ENCODE measurements at places on chromosomes 7 and 10.

- no peak for DNase-seq
Observed at GRCh38 chr10:129372172-129372571, 94.9 kb upstream of the MGMT start.

DNA sequence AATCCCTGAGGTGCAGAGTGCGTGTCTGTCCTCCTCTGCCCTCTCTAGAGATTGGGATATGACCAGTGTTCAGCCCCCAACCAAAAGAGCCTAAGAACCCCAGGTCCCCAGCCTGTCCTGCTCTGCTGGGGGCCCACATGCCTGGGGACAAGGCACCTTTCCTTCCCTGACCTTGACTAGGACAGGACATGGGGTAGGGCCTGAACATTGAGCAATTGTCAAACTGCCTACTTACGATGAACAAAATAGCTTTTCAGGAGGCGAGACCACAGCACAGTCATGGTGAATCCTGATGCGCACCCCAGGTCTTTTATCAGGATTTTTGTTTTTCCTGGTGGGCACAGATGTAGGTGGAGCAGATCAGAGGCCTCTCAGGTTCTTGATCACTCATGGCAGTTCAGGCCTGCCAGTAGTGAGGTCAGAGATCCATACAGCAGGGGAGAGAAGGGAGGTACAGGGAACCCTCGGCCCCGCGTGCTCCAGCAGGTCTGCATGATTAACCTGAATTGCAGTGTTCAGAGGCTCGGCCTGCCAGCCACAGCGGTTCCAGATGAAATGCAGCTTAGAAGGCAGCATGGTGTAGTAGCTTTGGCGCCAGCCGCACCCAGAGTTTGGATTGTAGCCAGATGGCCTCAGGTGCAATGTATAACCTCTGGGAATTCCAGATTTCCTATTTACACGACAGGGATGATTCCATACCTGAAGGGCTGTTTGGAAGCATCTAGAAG is 191.3 kb downstream of the CUX1 start:
- DNase-seq, result no peak

DNA sequence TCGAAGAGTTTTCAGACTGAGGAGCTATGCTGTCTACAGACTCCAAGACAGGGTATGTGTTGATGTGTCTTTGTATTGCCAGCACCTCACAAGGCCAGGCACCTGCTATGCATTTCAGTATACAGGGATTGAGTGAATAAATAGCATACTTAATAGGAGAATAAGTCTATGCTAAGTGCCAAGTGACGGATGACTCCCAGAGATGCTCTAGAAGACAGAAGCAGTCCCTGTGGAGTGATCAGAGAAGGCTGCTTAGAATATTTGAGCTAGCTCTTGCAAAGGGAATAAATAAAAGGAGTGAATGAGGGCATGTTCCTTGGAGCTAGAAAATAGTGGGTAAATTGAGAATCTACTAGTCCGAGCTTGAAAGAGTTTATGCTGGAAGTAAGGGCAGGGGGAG is 346.4 kb downstream of the GATA3 start:
- no peak for DNase-seq

DNA sequence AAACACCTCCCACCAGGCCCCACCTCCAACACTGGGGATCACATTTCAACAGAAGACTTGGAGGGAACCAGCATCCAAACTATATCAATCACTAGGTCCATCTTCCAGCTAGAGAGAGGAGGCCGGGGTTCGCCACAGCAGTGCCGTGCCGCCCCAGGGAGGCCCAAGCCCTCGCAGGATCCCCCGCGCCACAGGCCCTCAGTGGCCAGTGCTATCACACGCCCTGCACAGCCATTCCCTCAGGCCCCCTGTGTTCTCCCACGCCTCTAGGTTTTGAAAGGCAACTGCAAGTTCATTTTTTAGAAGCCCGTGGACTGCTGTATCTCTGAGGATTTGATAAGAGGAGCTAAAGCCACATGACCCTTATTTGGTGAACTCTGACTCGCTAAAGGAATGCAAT is 136.4 kb downstream of the OAT start:
- DNase-seq, result no peak

- no peak for DNase-seq
Observed at GRCh38 chr7:76515999-76516443, 5.7 kb downstream of the UPK3B start.

DNA sequence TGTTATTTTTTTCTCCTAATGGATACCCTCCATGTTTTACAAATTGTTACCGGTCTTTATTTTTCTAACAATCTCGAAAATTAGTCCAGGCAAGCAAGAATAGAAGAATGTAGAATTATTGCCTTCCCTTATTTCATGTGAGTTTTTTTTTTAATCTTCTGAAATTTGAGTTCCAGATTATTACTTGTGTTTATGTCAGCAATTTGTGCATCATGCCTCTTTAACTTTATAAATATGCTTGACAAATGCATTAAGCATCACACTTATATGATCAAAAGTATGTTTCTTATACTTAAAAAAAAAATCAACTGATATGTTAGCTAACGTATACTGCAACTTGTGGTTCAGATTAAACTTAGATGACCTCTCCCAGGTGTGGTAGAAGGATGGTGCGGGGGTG is 242.7 kb upstream of the VSTM2A start:
- no peak for DNase-seq

DNA sequence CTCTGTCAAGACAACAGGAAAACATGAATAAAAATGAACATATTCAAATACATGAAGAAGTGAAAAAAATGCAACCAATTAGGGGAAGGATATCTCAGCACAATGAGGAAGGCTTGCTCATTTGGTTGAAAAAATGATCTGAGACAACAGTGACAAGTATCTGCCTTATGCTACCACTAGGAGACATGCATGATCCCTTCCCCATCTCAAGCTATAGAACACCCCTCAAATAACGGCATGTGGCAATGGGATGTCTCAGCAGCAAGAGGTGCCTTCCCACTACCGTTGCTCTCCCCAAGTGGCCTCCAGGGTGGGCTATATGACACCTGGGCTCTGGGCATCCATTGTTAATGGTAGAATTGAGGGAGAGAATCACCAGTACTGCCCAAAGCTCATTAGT is 98.1 kb upstream of the RSU1 start:
- DNase-seq, result no peak

DNA sequence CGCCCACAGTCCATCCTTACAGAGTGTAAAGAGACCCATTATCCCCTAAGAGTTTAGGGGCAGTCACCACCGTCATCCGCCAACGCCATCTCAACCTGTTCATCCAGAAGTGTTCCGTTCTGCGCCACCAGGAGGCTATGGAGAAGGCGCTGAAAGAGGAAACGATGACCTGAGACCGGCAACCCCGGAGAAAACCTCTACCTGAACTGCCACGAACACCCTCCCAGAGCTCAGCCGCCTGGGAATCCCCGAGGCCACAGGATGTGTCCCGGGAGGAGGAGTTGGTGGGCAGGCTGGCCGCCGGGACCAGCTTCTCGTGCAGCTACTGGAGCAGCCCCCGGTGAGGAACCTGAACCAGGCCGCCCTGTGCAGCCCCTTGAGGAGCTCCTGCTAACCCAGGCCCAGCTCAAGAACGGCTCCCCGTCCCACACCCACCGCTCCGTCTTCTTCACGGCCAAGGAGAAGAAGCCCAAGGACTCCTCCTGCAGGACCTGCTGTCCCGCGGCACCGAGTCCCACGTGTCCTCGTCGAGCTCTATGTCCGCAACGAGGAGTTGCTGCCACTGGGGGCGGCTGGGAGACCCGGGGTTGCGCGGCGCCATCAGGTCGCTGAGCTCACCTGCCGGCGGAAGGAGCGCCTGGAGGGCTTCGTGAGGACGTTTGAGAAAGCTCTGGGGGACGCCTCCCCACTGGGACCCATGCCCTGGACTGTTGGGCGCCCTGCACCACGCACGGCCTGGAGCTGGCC is 21.1 kb upstream of the LANCL2 start:
- DNase-seq, result no peak

GRCh38 chr10:126301701-126302475 is 86.4 kb downstream of the ADAM12 start:
- no peak for DNase-seq

GRCh38 chr10:71753091-71753959 is 20.0 kb downstream of the VSIR start:
- DNase-seq, result no peak

- DNase-seq, result no peak
Observed at GRCh38 chr7:47600199-47601118, 18.5 kb upstream of the TNS3 start.

DNA sequence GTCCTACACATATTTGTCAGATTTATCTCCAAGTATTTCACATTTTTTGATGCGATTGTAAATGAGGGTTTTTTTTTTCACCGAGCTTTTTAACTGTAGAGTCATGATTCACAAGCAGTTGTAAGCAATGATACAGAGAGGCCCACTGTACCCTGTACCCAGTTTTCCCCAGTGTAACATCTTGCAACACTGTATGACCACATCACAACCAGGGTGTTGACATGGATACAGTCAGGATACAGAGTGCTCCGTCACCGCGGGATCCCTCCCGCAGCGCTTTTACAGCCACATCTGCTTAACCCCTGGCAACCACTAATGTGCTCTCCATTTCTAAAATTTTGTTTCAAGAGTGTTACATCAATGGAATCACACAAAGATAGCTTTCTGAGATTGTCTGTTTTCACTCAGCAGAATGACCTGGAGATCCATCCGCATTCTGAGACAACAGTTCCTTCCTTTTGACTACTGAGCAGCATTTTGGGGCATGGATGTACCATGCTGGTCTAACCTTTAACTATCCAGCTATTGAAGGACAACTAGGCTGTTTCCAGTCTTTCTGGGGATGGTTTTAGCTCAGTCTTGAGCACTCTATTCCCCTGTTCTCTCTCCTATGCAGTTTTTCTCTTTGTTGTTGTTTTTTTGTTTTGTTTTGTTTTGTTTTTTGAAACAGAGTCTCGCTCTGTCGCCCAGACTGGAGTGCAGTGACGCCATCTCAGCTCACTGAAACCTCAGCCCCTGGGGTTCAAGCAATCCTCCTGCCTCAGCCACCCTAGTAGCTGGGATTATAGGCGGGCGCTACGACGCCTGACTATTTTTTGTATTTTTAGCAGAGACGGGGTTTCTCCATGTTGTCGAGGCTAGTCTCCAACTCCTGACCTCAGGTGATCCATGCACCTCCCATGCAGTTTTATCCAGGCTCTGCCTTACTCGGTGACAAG is 25.9 kb downstream of the GPRIN2 start:
- no peak for DNase-seq

DNA sequence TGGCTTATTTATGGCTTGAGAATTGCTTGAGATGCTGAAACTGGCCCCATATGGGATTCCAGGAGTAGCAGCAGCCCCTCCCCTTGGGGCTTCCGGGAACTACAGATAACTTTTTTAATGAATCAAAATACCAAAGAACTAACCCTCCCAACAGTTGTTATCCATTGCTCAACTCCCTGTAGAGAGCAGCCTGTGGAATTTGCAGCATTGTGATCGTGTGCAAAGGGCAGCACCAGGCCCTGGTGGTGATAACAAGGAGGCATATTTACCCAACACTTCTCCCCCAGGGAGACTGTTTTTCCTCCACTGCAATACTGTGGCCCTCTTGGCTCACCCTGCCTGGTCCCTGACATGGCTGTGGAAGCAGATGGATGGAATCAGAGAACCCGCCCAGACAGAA is 196.2 kb downstream of the PLXNA4 start:
- DNase-seq, result no peak

DNA sequence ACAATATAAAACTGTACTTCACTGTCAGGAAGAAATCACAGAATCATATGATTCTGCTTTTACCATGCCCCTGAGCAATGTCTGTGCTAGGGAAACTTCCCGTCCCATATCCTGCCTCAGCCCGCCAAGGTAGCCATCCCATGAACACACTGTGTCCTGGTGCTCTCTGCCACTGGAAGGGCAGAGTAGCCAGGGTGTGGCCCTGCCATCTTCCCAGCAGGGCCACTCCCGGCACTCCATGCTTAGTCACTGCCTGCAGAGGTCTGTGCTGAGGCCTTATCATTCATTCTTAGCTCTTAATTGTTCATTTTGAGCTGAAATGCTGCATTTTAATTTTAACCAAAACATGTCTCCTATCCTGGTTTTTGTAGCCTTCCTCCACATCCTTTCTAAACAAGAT is 31.8 kb downstream of the AP3M1 start:
- DNase-seq, result no peak

GRCh38 chr10:4541292-4541691 is 284.7 kb upstream of the AKR1E2 start:
- DNase-seq, result no peak

GRCh38 chr7:90595801-90596670 is at the start of gene CDK14:
Gene CDK14 (plus strand): TSS chr7:90596321. CDS start chr7:90596628, 307 bp downstream.
- no peak for DNase-seq

- DNase-seq, result no peak
Observed at GRCh38 chr10:7102557-7103349, 308.1 kb downstream of the SFMBT2 start.

DNA sequence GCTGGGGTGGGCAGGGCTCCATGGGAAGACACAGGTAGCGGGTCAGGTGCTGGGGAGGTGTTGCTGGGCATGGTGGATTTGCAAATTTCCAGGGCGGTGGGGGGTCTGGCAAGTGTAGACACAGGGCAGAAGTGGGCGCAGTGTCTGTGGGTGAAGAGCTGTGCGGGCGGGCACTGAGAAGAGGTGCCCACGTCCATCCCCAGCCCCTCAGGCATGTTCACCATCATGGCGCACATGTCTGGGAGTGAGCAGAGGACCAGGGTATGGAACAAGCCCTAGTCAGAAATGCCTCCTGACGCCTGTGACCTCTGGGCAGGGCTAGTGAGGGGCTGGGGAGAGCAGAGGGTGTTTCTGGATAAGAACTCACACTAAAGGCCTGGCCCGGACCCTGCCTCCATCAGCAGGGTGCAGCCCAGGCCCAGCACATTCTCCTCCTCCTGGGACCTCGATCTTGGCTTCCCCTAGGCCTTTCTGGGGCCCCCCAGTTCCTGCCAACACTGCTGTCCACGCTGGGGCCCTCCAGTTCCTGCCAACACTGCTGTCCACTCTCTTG is 612.9 kb downstream of the PTPRN2 start:
- no peak for DNase-seq

GRCh38 chr10:114033566-114033965 is 10.1 kb upstream of the ADRB1 start:
- DNase-seq, result no peak

- no peak for DNase-seq
Observed at GRCh38 chr10:35004651-35005050, 85.5 kb downstream of the CUL2 start.

DNA sequence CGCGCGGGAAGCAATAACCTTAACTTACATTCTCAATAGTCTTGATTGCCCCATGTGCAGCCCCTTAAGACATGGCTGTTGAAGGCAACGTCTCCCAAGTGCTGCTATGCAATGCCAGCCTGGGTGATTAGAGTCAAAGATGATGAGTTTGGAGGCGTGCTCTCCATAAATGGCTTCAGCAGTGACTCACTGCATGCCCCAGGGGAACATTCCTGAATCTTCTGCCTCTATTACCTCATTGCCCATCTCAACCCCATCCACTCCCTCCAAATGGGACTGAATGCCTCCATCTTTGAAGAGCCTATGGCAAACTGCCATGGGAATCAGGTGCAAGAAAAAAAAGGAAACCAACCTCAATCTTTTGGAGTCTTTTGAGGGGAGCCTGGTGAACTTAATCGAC is 282.8 kb downstream of the SNX10 start:
- no peak for DNase-seq

GRCh38 chr7:33250421-33250871 is 121.1 kb downstream of the BBS9 start:
- no peak for DNase-seq

Data from stimulated activated CD8-positive, alpha-beta memory T cell treated with anti-CD3 and anti-CD28 coated beads, Interleukin-7, amount 100 ng/mL, for 48 hours (primary cell).